ENCODE measurements at places on chromosomes 1 and 21. TPM values are rescaled to one million over a fixed set of nuclear protein-coding genes. Genes with fewer than 3 reads are reported as not detected.

SRRM1 gene
- 78.2 TPM for total RNA-seq

ALPL gene
- 20.3 TPM for total RNA-seq

DNA sequence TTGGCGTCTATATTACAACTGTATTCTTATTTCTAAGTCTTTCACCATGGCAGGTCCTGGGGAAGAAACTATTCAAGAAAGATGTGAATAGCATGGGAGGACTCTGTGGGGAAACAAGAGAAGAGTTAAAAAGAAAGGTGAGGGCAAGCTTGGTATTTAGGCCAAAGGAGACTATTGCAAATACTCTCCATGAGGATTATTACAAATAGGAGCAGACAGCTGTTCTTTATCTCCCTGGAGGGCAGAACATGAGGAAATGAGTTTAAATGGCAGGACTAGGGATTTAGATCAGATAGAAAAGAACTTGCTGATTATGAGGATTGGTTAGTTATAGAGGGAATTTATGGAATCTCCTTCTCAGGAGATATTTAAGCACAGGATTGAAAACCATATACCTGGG is 186.8 kb downstream of the CDC7 start:
- DNase-seq: no peak

DNA sequence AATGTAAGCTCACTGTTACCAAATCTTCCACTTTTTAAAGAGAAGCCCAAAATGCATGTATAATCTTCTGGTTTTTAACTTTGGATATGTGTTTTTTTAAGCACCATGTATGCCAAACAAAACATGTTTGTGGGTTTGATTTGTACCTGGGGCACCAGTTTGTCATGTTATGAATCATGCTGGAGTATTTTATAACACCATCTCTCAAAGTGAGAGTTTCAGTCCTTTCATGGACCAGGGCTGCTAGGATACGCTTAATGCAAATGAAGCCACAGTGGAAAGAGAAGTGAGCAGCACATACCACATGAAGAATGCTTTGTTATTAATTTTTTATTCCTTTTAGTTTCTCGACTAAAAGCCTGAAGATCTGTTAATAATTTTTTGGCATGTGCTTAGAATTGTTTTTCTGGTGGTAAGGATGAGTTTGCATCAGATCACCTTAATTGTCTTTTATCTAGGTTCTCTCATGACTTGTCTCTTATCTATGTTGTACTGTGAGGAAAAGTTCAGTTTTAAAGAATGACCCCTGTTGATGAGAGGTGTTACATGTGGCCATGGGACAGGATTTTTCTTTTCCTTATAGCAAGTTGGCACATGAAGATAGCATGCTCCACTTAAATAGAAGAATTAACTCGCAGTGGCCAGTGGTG is 2.0 kb upstream of the RABGAP1L start:
- no peak for DNase-seq

TTLL10 gene
- total RNA-seq: 0.22 TPM

DNA sequence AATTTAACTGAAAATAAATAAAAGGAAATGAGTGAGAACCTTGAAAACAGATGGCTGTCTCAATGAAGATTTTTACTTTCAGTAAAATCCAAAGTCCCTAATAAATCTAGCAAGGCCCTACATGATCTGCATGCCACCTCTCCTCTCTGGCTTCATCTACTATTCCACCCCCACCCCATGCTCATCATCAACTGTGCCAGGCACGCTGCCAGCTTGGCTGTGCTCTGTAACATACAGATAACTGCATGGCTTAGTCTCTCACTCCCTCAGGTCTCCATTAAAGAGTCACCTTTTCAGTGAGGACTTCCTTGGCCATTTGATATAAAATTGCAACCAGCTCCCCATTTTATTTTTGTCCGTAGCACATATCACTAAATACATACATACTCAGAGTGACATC is 26.7 kb downstream of the RGSL1 start:
- DNase-seq: no peak

- DNase-seq: no peak
Observed at GRCh38 chr1:95169548-95169947, 52.4 kb downstream of the TLCD4 start.

ANGPTL1 gene
- total RNA-seq: 15.1 TPM

PTGS2 gene
- 0.81 TPM for total RNA-seq

GRCh38 chr1:164673584-164674214 is 114.7 kb downstream of the PBX1 start:
- no peak for DNase-seq

GRCh38 chr1:29679828-29680558 is 443.7 kb downstream of the PTPRU start:
- no peak for DNase-seq

- no peak for DNase-seq
Observed at GRCh38 chr1:12600880-12601633, 17.0 kb downstream of the DHRS3 start.

GRCh38 chr1:7640350-7640749 is 130.7 kb upstream of the VAMP3 start:
- DNase-seq: no peak

Measured in cardiac septum (tissue), 1 donor.